NCI-H1930 (cell line): ENCODE measurements at places on chromosomes 5 and 9.
A peak's percentile ranks its signal among the peaks of the same experiment; 100 is the strongest.

DNA sequence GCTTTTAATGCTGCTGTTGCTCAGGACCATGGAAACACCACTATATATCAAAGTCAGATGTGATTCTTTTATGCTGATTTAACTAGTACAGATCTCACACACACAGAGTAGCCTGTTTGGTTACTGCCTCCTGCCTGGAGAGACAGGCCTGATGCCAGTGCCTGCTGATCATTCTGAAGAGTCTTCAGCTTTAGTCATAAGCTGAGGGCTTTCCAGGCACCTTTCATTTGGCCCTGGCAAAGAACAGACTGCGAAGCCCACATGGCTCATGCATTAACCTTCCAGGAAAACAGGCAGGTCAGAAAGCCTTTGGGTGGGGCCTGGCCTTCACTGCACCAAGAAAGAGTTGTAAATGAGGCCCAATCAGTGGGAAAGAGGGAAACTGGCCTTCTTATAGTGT is 144.7 kb downstream of the SAXO1 start:
- no peak for DNase-seq

DNA sequence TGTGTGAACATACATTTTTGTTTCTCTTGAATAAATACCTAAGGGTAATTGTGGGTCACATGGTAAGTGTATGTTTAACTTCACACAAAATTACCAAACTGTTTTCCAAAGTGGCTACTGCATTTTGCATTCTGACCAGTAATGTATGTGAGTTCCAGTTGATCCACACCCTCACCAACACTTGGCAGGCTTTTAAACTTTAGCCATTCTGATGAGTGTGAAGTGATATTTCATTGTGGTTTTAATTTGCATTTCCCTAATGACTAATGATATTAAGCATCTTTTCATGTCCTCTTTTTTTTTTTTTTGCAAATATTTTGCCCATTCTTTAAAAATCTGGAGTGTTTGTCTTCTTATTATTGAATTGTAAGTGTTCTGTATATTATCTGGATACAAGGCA is 53.5 kb upstream of the MAST4 start:
- no peak for DNase-seq

DNA sequence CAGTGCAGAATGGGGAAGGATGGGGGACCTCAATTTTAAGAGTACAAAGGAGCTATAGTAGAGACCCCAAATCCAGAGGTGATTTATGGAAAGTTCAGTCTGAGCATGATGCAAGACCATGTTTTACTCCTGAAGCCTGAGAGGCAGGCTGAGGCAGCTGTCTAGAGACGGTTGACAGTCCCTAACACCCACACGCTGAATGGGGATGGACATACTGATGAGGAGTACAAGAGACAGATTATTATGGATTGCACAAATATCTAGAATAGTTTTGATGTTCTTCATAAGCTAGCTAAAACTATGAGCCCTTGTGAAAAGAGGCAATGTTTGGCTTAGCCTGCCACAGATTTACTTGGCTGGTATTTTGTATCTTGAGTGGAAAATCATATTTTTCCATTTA is 64.5 kb downstream of the PRR16 start:
- no peak for DNase-seq

DNA sequence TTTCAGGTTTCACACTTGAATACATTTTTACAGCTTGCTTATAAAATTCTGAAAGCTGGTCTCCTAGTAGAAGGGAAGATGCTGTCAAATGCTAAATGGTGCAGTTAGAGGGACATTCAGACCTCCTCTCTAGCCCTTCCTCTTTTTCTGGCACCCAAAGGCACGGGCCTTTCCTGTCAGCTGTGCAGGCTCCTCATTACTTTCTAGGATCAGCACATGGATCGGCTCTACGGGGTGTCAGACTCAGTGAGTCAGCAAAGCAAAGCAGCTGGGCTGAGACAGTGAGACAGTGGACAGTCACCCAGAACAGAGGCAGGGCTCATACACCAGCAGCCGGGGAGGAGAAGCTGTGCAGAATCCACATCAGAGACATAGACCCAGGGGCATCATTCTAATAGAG is 80.0 kb upstream of the TNC start:
- no peak for DNase-seq

- no peak for DNase-seq
These were observed 483.4 kb upstream of the KIF2A start for GRCh38 chr5:61822584-61822983.

GRCh38 chr5:57431759-57432158 is 50.9 kb downstream of the ACTBL2 start:
- no peak for DNase-seq

DNA sequence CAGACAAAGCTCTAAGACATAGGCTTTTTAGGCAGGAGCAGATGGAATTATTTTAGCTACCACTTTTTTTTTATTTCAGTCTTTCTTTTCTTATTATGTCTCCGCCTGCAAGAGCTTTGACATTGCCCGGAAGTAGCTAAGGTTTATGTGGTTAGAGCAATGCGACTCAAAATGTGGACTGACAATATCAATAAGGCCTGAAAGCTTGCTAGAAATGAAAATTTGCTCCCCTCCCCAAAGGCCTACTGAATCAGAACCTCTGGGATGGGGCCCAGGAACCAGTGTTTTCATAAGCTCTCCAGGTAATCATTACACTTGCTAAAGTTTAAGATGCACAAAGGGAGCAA is 81.3 kb downstream of the SUSD1 start:
- no peak for DNase-seq

DNA sequence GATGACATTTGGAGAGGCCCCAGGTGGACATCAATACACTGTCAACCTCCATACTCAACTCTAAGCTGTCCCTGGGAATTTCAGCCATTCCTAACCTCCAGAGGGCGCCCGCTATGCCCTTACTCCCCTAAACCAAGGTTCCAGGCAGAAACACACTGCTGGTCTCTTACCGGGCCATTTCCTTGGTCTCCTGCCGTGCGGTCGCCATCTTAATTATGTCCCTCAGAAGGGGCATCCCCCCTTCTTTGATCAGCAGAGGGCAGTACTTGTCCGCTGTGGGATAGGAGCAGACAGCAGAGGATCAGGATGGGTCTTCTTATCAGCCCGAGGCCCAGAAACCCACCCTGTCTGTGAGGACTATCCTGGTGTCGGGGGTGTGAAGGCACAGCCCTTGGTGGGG is 9.3 kb upstream of the ZDHHC12 start:
- peak; percentile 70 for DNase-seq

DNA sequence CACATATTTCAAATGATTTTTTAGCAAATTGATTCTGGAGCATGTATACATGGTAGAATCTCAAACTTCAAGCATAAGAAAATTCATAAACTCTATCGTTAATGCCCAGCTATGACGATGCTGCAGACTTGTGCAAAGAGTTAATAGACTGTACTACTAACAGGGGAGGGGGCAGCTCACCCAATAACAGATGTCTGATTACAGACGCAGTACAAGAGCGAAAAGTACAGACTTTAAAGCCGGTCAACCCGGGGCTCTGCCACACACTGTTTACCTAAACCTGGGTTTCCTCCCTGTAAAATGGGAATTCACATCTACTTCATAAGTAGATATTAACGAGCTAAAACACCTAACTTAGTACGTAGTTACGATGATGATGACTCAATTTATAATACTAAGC is 651 bp downstream of the TRIM23 start:
- no peak for DNase-seq

GRCh38 chr5:120463991-120464626 is at the start of gene PRR16:
PRR16 (plus strand) TSS chr5:120464300.
- peak; percentile 22 for DNase-seq

DNA sequence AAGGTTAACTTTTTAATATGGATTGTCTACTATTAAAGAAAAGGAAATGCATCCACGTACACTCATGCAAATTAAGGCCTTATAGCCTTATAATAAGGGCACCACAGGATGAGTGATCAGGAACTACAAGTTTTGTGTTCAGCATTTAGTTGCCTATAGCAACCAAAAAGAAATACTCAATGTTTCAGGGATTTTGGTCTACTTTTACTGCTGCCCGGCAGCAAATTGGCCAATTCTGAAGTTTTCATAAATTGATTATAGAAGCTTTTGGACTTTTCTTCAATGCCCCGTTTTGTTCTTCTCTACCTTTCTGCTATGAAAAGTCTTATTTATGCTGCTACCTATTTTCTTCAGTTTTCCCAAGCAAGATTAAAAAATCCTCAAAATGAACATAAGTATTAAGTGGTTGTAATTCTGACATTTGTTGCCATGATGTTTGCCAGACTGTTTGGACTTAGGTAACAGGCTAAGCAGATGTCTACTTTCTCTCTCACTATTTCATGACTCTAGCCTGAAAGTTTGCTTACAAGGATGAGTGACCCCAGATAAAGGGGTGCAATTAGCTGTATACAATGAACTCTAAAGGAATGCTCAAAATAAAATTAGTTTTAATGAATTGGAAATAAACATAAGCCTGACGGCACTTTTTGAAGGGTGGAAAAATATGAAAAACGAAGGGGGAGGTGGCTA is 391.5 kb upstream of the DAB2 start:
- no peak for DNase-seq

GRCh38 chr5:150616024-150616470 is 24.4 kb upstream of the SYNPO start:
- DNase-seq, result no peak

DNA sequence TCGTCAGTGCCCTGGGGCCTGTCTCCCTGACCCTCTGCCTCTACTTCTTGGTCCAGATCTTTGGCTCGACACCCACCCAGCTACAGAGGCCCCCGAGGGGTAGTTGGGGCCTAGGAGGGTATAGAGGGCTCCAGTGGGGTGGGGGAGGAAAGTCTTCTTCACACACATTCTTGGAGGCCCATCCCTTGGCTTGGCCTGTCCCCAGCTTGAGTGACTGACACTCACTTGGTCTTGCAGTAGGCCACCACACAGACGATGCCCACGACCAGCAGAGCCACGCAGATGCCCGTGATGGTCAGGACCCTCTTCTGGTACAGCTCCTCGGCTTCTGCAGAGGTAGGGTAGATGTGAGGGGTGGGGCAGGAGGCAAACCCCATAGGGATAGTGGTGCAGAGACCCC is 59.8 kb downstream of the PSD2 start:
- no peak for DNase-seq
